ENCODE measurements at places on chromosomes 11 and 22. TPM values are rescaled to one million over a fixed set of nuclear protein-coding genes. Genes with fewer than 3 reads are reported as not detected.

The RAPSN gene
- 0.21 TPM for polyA plus RNA-seq

The DBX1 gene
- not detected for polyA plus RNA-seq

The CENPM gene
- polyA plus RNA-seq = 40.1 TPM

The APOL5 gene
- not detected for polyA plus RNA-seq

The SNX15 gene
- polyA plus RNA-seq = 17.7 TPM

The TAGLN gene
- 296 TPM for polyA plus RNA-seq

The ALX4 gene
- polyA plus RNA-seq = 6.4 TPM

The IFITM10 gene
- 0.55 TPM for polyA plus RNA-seq

The EPS8L2 gene
- polyA plus RNA-seq = 154 TPM

The PDE3B gene
- polyA plus RNA-seq = 2.4 TPM

The TIRAP gene
- 5.4 TPM for polyA plus RNA-seq

The INS gene
- not detected for polyA plus RNA-seq

The MUC15 gene
- polyA plus RNA-seq = not detected

The CCDC89 gene
- polyA plus RNA-seq = not detected

The HYLS1 gene
- 14.6 TPM for polyA plus RNA-seq

The IL17RA gene
- 4.4 TPM for polyA plus RNA-seq

The ATG2A gene
- 10.7 TPM for polyA plus RNA-seq

The MRGPRX4 gene
- not detected for polyA plus RNA-seq

The NPTXR gene
- 9.7 TPM for polyA plus RNA-seq

The HMOX1 gene
- polyA plus RNA-seq = 506 TPM

The MS4A4A gene
- polyA plus RNA-seq = not detected

The ENTHD1 gene
- polyA plus RNA-seq = not detected

The TMEM9B gene
- 34.6 TPM for polyA plus RNA-seq

The MFRP gene
- not detected for polyA plus RNA-seq

The CD248 gene
- not detected for polyA plus RNA-seq

The KRTAP5-8 gene
- polyA plus RNA-seq = not detected

The ADM2 gene
- 0.62 TPM for polyA plus RNA-seq

The MCAM gene
- polyA plus RNA-seq = 15.9 TPM

The HBB gene
- polyA plus RNA-seq = not detected

The TENM4 gene
- polyA plus RNA-seq = 0.12 TPM

The KRTAP5-1 gene
- not detected for polyA plus RNA-seq

The IL18 gene
- polyA plus RNA-seq = 114 TPM

The CASP5 gene
- not detected for polyA plus RNA-seq

The SUSD2 gene
- 51.4 TPM for polyA plus RNA-seq

The ANGPTL5 gene
- not detected for polyA plus RNA-seq

The TRIM6 gene
- polyA plus RNA-seq = 22.9 TPM

The PHOX2A gene
- not detected for polyA plus RNA-seq

The VWCE gene
- polyA plus RNA-seq = 0.63 TPM

The OSBP2 gene
- polyA plus RNA-seq = 3.9 TPM

The OR51L1 gene
- polyA plus RNA-seq = not detected

The DMC1 gene
- 6.1 TPM for polyA plus RNA-seq

The DCDC1 gene
- 2.8 TPM for polyA plus RNA-seq

The APLNR gene
- polyA plus RNA-seq = 0.08 TPM

The TMEM126A gene
- polyA plus RNA-seq = 79.4 TPM

The RPLP2 gene
- 2,621 TPM for polyA plus RNA-seq

The SCGB2A2 gene
- not detected for polyA plus RNA-seq

The OR8D4 gene
- polyA plus RNA-seq = not detected

The MPST gene
- polyA plus RNA-seq = 61.8 TPM

The MS4A3 gene
- not detected for polyA plus RNA-seq

The F2 gene
- polyA plus RNA-seq = 3.0 TPM
